ENCODE measurements at places on chromosomes 2 and 18.

DNA sequence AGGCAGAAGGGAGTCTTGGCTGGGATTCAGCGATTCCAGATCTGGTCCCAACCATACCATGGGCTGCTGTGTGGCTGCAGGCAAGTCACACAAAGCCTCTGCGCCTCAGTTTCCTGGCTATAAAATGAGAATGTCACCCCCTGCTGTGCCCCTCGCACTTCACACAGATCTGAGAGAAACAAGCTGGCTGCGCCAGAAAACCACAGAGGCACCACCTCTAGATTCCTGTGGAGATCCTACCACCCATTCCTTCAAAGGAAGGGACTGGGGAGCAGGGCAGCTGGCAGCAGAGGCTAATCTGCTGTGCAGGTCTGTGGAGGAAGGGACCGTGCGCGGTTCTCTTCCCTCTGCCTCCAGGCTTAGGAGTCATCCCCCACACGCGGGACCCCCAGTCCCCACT lies 19.8 kb downstream of the NEURL3 start:
- no peak for ATAC-seq

DNA sequence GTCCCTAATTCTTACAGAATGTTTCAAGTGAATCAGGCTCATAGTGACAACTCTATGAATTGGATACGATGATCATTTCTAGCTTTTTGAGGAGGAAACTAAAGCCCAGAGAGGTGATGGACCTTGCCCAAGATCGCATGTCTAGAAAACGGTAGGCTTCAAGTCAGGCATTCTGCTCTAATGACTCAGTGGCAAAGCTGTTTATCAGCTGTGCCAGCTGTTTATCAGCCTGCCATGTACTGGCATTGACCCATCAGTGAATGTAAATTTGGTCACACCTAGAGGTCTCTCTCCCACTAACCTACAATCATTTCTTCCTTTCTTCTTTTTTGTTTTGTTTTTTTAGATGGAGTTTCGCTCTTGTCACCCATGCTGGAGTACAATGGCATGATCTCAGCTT lies 6.1 kb upstream of the DAW1 start:
- ATAC-seq = no peak

DNA sequence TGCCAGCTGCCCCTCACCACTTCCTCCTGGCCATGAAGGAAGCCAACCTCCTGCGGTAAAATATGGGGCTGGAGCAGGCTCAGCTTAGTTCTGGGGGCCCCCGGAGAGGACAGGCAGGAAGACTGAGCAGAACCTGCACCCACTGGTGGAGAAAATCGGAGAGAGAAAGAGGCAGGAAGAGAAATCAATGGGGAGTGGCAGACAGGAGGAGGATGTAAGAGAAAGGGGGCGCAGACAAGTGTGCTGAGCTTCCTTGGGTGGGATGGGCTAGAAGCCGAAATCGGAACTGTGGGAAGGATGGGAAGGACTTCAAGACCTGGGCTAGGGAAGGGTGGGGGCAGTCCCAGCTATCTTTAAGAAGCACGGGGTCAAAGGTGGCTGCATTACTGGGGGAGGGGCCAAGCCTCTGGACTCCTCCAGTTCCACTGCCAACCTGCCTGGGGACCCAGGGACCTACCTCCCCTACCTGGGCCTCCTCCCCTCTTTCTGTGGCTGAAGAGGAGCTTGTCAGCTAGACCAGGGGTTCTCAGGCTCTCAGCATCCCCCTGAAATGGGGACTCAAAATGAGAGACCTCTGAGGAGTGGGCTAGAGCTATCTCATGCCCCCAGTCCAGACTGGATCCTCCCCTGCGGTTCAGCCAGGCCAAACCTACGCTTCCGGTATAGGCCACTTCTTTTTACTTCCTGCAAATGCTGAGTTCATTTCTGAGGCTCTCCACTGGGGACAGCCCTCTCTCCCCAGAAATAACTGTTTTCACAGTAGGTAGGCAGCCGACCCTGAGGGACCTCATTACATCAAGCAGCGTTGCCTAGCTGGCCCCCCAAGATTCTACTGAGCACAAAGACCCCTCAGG lies 33.6 kb upstream of the B3GNT7 start:
- no peak for ATAC-seq

DNA sequence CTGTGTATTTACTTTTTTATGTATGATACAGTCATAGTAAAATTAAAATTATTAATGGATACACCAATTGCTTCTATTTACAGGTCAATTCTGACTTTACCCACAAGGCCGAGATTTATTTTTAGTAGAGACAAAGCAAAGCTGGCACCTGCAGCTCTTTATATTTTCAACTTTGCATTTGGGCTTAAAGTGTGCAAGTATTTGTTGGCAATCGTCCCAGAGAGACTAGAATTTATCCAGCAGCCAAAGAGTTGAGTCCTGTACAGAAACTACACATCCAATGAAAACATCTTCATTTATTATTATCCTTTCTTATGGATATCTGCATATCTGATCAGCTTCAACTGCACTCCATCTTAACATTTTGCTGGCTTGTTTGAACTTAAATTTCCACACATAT lies 485.6 kb downstream of the SOX11 start:
- ATAC-seq = no peak

- ATAC-seq = no peak
These were observed 476.4 kb upstream of the SPHKAP start for GRCh38 chr2:228657807-228658402.

DNA sequence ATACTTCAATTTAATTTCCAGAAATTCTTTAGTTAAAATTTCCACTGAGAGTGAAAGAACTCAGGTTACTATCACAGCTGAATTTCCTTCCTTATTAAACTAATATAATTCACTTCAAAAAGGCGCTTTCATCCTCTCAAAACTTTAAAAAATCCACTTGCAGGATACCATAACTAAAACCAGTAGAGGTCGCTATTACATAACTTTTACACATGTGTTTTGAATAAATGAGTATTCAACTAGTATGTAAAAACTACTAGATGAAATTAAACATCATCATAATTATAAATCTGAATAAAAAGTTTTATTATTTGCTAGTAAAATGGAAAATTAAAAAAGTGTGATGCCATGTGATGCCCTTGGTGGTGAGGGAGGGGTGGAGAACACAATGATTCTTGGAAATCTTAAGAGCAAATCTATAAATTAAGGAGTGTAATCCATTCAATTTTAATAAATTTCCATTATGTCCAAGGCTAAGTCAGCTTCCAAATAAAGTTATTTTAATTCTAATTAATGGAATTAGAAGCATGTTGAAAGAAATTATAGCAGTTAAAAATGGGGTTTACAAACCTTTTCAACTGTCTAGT lies 61.4 kb downstream of the SOS1 start:
- ATAC-seq = no peak

DNA sequence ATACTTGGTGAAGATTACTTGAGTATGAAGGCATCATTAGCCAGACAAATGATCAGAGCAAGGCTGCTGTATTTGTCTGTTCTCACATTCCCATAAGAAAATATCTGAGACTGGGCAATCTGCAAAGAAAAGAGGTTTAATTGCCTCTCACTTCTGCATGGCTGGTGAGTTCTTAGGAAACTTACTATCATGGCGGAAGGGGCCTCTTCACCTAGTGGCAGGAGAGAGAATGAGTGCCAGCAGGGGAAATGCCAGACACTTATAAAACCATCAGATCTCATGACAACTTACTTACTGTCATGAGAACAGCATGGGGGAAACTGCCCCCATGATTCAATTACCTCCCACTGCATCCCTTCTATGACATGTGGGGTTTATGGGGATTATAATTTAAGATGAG lies 452.3 kb downstream of the GALR1 start:
- no peak for ATAC-seq

DNA sequence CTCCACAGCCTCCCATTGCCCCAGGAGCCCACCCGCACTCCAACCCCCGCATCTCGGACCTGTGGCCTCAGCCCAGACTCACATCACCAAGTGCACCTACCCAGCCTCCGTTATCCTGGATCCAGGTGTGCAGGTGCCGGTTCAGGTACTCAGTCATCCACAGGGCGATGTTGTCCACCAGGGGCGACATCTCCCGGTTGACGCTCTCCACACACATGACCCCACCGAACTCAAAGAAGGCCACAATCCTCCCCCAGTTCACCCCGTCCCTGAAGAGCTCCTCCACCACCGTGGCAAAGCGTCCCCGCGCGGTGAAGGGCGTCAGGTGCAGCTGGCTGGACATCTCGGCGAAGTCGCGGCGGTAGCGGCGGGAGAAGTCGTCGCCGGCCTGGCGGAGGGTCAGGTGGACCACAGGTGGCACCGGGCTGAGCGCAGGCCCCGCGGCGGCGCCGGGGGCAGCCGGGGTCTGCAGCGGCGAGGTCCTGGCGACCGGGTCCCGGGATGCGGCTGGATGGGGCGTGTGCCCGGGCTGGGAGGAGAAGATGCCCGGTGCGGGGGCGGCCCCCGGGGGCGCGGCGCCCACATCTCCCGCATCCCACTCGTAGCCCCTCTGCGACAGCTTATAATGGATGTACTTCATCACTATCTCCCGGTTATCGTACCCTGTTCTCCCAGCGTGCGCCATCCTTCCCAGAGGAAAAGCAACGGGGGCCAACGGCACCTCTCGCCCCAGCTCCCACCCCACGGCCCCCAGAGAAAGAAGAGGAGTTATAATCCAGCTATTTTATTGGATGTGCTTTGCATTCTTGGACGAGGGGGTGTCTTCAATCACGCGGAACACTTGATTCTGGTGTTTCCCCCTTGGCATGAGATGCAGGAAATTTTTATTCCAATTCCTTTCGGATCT lies 1.3 kb downstream of the BCL2 start:
- peak; percentile 12 for ATAC-seq

- no peak for ATAC-seq
These were observed 118.3 kb upstream of the NEDD4L start for GRCh38 chr18:57925706-57926105.

DNA sequence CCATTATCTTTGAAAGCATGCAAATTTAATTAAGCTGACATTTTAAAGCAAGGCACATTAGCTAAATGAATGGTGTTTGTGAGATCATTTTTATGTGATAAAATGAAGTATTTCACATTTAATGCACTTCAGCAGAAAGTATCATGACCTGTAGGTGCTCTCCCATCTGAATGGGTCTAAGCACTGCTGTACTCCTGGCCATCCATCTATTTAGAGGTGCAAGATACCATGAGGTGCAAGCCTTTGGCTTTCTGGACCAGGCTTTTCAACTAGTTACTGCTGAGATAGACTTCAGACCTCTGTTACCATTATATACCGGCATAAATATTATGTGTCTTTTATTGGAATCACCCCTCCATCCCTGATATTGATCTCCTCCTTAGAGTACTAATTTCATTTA lies 15.6 kb upstream of the LIPG start:
- peak; percentile 65 for ATAC-seq

DNA sequence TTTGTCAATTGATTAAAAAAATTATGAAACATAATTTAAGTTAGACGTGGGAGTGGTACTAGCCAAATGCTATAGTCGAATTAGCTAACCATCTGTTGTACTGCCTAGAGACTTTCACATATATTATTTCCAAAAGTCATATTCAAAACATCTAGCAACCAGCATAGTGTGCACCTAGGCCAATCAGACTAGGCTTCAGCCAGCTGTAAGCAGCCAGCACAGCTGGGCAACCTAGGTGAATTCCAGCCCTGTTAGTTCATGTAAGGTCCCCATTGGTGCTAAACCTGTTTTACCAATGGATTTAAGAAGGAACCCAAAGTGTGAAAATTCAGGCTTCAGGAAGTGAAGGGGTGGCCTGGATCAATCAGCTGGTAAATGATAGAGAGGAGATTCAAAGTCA lies 144.3 kb downstream of the BCL2 start:
- no peak for ATAC-seq

DNA sequence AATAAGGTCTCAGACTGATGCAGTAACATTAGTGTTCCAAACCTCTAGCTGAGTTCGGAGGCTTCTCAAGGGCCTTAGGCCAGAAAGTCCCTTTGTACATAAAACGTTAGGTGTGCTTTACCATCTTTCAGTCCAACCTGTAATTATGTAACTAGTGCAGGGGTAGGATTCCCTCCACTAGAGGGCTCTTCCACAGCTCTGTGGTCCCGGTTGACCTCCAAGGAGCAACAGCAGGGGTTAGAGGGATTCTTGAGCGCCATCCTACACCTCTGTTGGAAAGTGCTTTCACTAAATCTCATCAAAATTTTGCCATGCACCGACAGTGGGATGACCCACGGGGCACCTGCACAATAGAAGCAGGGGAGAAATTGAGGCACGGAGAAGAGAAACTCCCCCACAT lies 155.8 kb upstream of the LRP1B start:
- ATAC-seq = peak; percentile 58

DNA sequence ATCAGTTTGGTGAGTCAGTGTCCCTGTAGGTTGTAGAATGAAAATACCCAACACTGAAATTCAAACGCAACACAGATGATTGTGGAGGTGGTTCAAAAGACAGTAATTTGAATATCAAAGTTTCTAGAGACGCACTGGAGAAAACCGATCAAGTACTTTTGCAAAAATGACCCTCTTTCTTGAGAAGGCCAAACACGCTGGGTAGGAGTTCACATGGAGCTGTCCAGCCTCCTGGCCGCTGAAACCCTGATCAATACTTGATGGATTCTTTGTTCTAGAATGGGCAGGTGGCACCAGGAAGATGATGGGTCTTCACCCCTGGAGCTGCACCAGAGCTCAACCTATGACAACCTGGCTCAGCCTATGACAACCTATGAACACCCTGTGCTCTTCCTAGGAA lies 39.7 kb upstream of the UBE2F start:
- no peak for ATAC-seq

GRCh38 chr2:218005486-218005885 lies 2.7 kb upstream of the TNS1 start:
- no peak for ATAC-seq

DNA sequence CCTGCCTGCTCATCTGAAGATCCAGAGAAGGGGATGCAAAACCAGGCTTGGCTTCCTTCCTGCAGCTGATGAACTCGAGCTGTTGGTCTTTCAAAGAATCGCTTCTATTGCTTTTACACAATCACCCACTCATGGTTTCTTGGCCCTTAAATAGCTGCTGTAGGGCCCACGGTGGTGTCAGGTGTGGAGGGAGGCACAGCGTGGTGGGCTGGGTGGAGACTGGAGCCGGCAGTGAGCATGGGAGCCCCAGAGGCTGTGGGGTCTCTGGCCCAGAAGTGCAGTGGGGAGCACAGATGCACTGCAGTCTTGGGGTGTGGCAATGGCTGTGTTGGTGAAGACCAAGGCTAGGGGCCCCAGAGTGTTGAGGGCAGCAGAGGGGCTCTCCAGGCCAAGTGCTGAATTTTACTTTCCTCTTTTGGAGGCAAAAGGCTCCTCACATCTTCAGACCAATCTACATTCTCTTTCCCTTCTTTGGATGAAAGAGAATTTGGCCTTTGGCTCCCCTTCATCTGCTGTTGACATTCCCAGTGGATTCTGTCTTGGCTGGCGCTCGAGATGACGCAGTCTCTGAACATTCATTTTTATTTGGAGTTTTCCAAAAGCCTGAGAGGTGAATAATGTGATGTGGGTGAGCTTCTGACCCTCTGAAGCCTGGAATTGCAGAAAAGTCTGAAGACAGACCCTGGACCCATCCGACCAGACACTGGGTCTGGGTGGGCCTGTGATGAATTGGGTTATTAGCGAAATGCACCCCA lies 70.1 kb upstream of the ASB18 start:
- ATAC-seq = no peak

DNA sequence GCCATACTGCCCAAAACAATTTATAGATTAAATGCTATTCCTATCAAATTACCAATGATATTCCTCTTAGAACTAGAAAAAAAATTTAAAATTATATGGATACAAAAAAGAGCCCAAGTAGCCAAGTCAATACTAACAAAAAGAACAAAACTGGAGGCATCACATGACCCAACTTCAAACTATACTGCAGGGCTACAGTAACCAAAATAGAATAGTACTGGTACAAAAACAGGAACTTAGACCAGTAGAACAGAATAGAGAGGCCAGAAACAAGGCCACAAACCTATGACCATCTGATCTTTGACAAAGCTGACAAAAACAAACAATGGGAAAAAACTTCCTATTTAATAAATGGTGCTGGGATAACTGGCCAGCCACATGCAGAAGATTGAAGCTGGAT lies 86.1 kb upstream of the KYNU start:
- ATAC-seq = no peak

Measured in motor neuron (in vitro differentiated cells).